ENCODE measurements at places on chromosomes 6 and 20. TPM values are rescaled to one million over a fixed set of nuclear protein-coding genes. Genes with fewer than 3 reads are reported as not detected.

The CCDC170 gene
- not detected for total RNA-seq

The SYNDIG1 gene
- 4.9 TPM for total RNA-seq

The SNAP25 gene
- total RNA-seq: 0.12 TPM

The NFATC2 gene
- total RNA-seq: 0.28 TPM

The CTCFL gene
- not detected for total RNA-seq

The HLA-DPB1 gene
- total RNA-seq: not detected

The LAMA2 gene
- total RNA-seq: 4.3 TPM

All from A172 (cell line).